ENCODE measurements at places on chromosomes 12 and 14.

- no peak for DNase-seq
Measured at GRCh38 chr12:52591521-52591920, 9.7 kb downstream of the KRT72 start.

DNA sequence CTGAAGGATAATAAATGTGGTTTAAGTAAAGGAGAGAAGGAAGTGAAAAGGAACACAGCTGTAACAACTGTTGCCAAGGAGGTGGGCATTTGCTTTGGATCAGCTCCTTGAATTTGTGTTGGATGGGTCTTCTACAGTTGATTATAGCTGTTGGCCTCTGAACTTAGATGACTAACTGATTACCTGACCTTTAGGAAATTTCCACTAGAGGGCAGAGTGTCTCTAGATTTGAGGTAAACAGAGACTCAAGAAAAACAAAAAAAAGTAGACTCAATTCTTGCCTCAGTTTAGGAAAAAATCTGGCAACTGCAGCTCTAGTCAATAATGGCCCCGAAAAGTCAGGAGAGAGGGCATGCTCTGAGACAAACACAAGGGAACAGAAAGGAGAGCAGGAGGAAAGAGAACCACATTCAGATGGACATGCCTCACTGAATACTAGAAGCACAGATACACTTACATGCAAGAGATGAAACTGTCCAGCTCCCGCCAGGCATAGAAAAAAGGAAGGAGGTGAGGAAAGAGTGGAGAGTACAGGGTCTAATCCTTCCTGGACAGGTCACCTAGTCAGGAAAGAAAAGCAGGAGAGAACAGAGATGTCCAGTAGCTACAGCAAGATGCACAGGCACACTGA lies 20.6 kb downstream of the COX14 start:
- DNase-seq, result no peak

DNA sequence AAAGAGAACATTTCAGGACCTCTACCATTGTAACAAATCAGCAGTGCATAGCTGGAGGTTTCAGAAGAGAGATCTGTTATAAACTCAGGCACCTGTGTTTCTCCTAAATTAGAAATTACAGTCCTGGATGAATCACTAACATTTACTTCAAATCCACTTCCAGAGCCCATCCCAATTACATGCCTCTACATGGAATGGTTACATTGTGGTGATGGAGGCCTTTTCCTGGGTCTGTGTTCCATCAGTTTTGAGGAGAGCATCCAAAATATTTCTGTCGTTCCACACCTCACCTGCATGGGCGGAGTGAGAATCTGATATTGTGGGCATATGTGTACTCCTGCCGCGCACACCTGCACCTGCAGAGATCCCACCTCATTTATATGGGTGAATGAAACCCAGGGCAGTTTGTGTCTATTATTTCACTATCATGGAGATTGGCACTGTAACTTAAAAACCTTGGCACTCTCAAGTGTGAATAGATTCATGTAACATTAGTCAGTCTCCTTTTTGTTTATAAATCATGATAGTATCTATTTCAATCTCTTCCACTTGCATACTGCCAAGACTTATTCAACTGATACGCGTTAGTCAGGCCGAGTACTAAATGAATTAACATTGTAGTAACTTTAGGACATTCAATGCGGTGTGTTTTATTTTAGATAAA lies 215.1 kb upstream of the FAR2 start:
- no peak for DNase-seq

DNA sequence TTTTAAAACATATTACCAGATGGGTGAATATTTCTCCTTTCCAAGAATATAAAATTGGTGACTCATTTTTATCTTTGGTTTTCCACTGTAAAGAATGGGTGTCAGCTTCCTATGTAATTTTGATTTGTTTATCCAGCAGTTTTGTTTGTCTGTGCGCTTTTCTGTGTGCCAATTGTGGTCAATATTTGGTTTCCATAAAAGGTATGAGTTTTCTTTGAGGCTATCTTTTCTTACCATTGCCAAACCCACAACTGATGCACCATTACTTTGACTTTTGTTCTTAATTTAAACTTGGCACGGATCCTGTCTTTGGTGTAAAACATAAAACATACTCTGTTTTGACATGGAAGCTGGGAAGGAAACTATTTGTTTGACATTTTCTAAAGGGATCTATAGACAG lies 78.8 kb upstream of the NAV3 start:
- no peak for DNase-seq

DNA sequence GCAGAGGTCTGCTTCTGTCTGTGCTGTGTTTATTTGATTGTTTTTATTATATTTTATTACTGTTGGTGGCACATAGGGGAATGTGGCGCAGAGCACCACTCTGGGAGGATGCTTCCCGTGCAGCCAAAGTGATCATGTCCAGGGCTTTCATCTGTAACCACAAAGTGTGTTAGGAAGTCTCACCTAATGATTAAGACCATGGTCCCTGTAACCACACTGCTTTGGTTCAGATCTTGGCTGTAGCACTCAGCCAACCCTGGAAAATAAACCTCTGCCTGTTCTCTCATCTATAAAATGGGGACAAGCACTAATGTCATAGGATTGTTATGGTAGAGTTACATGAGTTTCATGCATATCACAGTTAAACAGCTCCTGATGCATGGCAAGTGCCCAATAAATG lies 1.9 kb downstream of the RESF1 start:
- DNase-seq, result no peak

DNA sequence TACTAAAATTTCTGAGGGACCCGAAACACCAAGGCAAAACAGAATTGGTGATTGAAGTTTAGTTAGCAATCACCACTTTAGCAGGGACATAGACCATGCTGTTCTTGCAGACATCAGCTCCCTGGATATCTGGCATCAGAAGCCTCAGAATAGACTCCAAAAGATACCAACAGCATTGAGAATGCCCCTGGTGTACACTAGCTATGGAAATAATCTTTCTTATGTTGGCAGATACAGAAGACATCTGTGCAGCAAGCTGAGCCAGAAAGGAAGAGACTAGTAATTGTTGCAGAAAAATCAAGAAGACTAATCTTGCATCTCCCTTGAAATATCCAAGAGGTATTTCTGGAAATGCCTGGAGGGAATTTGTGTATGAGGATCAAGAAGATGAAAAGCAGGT lies 521.6 kb downstream of the TRHDE start:
- DNase-seq, result no peak

GRCh38 chr12:81377771-81378170 lies 299.9 kb downstream of the ACSS3 start:
- no peak for DNase-seq

GRCh38 chr12:50955288-50955687 lies 2.9 kb downstream of the HIGD1C start:
- DNase-seq, result no peak

GRCh38 chr14:104076743-104077142 lies 8.8 kb upstream of the ASPG start:
- no peak for DNase-seq

- DNase-seq, result no peak
Measured at GRCh38 chr12:52252728-52253343, 19.8 kb downstream of the KRT7 start.

DNA sequence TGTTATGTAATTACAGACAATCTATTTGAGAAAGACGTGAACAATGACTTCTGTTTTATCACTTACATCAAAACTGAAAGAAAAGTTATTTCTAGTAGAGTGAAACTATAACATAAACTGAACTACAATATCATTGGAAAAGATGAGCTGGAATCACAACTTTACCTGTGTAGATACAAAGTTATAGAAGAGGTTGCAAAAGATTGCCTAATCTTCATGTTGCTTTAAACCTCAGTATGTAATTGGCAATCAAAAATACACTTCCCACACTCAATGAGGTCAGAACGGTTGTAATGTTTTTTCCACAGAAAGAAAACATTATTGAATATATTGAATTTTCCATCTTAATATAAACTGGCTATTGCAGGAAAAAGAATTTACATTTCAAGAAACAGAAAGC lies 37.7 kb upstream of the GXYLT1 start:
- no peak for DNase-seq

DNA sequence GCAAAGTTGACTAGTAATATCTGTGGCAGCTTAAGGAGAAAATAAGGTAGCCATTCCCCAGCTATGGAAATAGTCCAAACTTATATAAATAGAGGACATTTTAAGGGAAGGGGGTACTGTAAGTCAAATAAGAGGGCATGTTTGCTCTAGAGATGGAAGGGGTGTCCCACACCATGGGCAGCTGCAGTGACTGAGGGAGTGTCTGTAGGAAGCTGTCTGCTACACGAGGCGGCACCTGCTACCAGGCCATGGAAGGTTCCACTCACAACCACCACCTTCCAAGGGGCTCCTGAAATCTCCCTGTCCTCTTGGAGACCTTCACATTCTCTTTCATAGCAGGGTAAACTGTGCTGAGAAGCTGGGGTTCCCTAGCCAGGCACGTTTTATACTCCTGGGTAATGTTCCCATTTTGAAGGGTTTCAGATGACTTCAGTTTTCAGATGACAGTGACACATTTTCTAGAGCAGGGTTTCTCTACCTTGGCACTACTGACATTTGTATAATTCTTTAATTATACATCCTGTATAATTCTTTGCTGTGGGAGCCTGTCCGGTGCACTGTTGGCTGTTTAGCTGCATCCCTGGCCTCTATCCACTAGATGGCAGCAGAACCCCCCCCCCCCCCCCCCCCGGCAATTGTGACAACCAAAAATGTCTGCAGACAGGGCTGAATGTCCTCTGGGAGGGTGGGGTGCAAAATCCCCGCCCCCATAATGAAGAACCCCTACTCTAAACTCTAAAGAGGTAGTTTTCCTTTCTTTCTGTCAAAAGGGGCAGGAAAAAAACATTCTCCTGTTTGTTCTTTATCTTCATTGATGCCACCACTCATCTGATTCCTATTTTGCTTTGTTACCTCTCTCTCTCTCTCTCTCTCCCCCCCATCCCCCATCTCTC lies 11.6 kb upstream of the SMCO2 start:
- peak; percentile 7 for DNase-seq

DNA sequence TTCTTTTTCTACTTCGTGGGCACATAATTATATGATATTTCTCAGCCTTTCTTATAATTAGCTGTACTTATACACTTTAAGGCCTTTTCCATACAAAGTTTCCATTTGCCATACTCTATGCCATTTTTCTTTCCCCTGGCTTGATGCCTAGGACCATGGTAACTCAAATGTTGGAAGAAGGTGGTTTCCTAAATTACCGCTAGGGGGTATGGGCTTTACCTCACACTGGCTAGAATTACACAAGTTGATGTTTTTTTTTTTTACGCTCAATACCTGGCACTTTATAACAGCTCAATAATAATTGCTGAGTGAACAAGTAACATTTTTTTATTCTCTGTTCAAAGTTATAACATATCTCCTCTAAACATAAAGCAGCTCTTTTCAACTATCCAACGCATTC lies 306.8 kb upstream of the LRFN5 start:
- DNase-seq, result no peak

DNA sequence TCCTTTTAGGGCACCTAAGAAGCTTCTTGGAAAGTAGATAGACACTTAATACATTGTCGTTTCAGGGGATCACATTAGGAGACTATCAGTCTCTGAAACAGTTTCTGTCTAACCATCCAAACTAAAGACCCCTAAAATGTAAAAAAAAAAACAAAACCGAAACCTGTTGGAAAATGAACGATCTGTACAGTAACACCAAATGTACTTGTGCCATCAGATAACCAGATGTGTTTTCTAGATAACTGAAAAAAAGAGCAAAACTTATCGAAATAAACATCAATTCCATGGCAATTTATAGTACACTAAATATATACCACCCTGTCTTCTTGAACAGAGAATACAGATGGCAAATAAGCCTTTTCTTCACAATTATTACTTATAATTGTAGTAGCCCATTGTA lies 2.1 kb downstream of the LDHB start:
- no peak for DNase-seq

DNA sequence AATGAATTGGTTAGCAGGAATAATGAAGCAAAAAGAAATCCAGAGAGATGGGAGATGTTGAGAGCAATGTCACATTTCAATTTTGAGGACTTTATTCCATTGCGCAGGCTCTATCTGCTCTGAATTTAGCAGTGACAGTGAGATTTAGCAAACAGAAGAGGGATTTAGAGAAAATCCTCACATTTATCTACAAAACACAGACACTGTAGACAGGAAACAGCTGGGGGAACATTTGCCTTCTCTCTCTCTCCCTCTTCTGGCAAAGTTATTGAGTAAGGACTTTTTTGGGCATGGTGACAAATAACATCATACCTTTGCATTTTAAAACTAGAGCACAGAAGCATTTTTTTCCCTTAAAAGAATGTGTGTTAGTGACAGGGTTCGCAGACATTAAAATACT lies at the start of gene IGF1:
IGF1 (minus strand) TSS at position 158 of the 400 bp plus-strand sequence. CDS start 182 bp downstream, outside the sequence.
- no peak for DNase-seq

- no peak for DNase-seq
Measured at GRCh38 chr12:45051572-45052125, 750 bp upstream of the DBX2 start.

GRCh38 chr12:56020423-56021184 lies at the start of gene IKZF4:
TSS of gene IKZF4 (plus strand) at chr12:56021043. CDS start at chr12:56021494, 451 bp downstream.
- no peak for DNase-seq

GRCh38 chr12:6939191-6939540 lies 4.5 kb upstream of the RNU7-1 start:
- no peak for DNase-seq

- no peak for DNase-seq
Measured at GRCh38 chr12:40034712-40035111, 71.2 kb downstream of the SLC2A13 start.

DNA sequence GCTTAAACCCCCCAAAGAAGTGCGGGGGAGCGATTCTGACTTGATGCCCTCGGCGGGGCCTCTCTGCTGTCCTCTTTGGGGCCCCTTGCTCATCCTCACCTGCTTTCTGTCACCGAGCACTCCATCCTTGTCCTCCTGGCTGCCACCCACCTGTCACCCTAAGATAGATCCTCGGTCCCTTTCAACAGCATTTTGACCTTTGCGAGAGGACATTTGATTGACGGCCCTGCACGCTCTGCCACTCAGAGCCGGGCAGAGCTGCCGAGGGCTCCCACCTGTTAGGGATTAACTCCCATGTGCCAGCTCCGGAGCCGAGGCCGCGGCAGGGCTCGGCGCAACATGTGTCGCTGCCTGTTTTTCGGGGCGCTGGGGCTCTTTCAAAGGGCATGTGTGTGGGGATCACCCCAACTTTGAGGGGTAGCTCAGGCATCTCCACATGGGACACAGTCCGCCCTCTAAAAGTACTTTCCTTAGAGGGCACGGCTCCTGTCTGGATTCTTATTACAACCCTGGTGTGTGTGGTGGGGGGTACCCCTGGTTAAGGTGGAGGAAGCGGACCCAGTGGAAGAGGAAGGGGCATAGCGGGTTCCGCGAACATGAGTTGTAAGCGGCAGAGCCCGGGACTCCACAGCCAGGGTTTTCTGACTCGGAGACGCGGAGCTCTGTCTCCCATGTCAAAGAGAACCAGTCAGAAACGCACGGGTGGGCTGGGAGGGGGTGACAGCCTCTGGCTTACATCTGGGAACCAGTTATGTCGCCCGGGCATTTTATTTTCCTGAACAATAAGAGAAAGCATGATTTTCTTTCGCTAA lies 811 bp upstream of the MEG3 start:
- no peak for DNase-seq

- DNase-seq, result no peak
Measured at GRCh38 chr12:108856170-108856427, 1.3 kb downstream of the SSH1 start.

DNA sequence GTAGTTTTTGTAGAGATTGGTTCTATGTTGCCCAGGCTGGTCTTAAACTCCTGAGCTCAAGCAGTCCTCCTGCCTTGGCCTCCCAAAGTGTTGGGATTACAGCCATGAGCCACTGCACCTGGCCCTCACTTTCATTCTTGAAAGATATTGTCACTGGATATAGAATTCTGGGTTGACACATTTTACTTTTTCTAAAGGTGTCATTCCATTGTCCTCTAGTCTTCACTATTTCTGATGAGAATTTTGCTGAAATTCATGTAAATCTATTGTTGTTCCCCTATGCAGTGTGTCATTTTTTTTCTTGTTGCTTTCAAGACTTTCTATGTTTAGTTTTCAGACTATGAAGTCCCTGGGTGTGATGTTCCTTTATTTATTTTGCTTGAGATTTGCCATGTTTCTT lies 29.2 kb downstream of the ACADS start:
- DNase-seq, result no peak

Data from stimulated activated CD4-positive, alpha-beta T cell treated with anti-CD3 and anti-CD28 coated beads, Interleukin-1b, Interleukin-23, amount 100 ng/mL, for 48 hours (primary cell).